ENCODE measurements at places on chromosomes 3 and 15.

- DNase-seq, result no peak
These were observed 4.5 kb downstream of the LRRC31 start for GRCh38 chr3:169865176-169865767.

DNA sequence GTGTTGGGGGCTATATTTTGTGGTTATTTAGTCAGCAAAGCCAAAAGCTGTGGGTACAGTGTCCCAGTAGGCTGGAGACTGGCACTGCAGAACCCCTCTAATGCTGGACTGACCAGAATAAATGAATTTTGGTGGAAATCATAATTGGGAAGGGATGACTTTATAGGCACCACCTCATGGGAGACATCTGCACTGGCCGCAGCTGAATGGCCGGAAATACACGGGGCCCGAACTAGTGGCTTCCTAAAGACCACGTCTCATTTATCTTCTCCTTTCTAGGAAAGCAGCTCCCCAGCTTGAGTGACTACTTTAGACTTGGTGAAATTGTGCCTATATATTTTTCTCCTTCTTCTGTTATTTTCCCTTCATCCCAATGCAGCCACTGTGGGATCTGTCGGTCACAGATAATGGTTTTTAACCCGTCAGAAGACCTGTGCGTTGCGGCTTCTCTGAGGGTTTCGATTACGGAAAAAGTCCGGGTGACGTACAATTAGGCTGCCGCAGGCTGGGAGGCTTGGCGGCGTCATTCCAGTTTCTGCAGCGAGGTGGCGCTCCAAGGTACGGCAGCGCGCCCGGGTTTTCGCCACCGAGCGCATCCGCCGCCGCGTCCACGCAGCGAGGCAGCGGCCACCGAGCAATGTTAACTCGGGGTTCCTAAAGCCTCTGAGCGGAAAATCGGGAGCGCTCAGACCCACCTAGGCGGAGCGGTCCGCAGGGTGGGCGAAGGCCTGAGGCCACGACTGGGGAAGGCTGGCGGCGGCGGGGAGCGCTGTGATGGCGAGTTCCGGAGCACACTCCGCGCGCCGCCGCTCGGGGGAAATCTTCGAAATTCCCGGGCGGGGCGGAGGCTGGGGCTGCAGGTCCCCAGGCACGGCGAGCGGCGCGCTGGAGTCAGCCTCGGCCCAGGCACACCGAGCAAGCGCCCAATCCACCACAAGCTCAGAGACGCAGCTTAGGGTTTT, 26.3 kb downstream of the NR2F2 start:
- DNase-seq, result no peak

DNA sequence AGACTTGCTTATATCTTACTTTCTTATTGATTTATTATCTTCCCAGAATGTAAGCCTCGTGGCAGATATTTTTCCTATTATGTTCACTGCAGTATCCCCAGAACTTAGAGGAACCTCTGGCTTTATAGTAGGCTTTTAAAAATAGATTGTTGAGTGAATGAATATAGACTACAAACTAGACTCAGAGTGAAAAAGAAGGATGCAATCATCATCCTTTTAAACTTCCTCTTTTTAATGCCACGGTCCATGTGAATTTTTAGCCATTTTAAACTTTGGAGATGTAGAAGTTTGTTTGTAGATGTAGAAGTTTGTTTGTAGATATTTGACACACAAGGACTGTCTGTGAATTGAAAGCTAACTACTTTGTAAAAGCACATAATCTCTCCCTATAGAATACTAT, 7.2 kb upstream of the P2RY12 start:
- DNase-seq, result no peak

DNA sequence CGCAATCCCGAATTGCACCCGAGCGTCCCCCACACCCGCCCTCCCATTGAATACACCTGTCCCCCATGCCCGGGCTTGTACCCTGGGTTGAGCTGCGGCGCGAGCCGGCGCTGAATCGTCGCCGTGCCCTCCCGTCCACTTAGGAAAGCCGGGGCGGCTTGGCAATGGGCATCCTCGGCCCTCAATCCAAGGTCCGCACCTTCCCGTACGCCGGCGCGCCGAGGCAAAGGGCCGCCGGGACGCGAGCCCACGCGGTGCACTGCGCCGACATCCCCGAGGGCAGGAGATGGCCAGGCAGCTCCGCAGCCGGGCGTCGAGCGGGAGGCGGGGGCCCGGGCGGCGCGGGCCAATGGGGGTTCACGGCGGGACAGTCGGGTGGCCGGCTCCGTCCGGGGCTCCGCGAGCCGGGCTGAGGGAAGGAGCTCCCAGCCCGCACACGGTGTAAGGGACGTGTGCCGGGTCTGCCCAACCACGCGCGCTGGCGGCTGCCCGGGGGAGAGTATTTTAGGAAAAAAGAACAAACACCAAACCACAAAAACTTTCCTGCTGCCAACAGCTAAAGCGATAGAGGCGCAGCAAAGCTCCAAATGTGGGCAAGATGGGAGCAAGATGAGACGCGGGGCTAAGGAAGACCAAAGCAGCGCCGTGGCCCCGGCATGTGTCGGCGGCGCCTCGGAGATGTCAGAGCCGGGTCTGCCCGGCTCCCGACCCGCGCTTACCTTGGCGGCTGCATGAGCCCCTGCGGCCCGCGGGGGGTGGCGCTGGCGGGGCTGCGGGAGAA, 621 bp downstream of the RGMA start:
- DNase-seq, result no peak

DNA sequence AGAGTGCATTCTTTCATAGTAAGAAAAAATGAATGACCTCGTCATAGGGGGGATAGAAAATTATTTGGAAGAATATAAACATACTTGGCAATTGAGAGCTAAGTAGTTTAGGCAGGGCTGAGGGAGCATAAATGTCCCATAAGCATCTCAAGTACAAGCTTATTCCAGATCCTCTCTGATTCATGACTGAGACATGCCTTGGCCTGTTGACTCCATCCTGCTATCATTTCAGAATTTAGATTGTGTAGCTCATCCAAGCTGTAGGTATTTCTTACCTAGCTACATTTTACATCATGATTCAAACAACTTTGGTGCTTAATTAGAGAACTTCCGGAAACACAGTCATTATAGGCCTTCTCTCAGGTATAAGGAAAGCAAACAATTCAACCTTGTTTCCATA, 12.3 kb downstream of the POGLUT1 start:
- DNase-seq, result no peak

DNA sequence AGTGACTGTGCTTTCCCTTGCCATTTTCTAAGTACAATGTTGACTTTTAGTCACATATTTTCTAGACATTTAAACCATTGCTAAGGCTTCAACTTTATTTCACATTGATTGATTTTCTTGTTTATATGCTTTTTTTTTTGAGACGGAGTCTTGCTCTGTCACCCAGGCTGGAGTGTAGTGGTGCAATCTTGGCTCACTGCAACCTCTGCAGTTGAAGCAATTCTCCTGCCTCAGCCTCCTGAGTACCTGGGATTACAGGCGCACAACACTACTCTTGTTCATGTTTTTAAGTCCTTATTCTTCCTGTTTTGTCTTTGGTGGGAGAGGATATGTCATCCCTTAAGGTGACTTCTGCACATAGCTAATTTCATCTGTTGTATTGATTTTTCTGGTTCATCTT, 74.9 kb upstream of the LRRFIP2 start:
- DNase-seq, result no peak

DNA sequence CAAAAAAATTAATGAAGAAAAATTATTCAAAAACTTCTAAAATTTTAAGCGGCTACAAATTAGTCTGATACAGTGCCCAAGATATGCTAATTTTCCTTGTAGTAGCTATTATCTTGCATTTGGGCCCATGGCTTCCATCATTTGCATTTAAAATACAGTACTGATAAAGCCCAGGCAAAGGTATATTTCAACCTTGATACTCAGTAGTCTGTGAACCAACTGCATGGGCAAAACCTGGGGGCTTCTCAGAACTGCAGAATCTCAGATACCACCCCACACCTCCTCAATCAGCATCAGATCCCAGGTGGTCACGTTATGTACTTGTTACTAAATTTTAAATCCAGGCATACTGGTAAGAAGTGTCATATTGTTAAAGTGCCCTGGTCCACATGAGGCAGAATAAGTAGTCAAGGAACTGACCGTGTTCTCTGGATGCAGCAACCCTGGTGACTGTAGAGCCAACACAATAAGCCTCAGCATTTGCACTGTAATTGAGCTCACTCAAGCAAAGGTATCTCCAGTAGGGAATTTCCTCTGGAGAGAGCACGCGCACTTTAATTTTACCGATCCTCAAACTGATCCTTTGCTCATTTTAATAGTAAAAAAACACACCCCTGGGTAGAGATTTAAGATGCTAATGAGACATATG, 31.9 kb downstream of the ZNF385D start:
- no peak for DNase-seq

DNA sequence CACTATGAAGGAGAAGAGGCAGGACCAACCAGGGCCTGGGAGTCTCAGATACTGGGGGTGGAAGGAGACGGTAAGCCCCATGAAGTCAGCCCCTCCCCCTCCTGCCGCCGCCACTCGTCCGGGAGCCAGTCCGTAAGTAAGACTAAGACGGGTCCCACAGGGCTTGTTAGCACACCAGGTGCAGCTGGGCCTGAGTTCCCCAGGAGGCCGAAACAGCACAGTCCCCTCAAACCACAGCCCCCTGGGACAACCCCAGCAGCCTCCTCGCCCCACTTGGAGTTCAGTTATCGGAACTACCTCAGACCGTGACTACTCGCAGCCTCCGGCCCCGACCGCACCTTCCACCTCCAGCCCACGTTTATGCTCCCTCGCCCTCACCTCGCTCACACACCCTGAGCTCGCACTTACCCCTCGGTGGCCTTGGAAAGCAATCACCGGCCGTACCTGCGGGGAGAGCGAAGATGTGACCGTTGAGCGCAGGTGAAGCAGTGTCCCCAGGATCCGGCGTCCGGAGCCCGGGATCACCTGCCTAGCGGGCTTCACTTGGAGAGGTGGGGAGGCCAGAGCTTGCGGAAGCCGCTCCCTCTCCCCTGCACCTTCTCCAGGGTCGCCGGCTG, 557 bp downstream of the ELL3 start:
- no peak for DNase-seq

Measured in NCI-H2081 treated with DMSO at 0.1 percent for 48 hours (cell line).